Stimulated activated CD4-positive, alpha-beta T cell treated with anti-CD3 and anti-CD28 coated beads, TNF-alpha, amount 100 ng/mL, for 1 hour (primary cell): ENCODE measurements at places on chromosomes 16 and 17.

DNA sequence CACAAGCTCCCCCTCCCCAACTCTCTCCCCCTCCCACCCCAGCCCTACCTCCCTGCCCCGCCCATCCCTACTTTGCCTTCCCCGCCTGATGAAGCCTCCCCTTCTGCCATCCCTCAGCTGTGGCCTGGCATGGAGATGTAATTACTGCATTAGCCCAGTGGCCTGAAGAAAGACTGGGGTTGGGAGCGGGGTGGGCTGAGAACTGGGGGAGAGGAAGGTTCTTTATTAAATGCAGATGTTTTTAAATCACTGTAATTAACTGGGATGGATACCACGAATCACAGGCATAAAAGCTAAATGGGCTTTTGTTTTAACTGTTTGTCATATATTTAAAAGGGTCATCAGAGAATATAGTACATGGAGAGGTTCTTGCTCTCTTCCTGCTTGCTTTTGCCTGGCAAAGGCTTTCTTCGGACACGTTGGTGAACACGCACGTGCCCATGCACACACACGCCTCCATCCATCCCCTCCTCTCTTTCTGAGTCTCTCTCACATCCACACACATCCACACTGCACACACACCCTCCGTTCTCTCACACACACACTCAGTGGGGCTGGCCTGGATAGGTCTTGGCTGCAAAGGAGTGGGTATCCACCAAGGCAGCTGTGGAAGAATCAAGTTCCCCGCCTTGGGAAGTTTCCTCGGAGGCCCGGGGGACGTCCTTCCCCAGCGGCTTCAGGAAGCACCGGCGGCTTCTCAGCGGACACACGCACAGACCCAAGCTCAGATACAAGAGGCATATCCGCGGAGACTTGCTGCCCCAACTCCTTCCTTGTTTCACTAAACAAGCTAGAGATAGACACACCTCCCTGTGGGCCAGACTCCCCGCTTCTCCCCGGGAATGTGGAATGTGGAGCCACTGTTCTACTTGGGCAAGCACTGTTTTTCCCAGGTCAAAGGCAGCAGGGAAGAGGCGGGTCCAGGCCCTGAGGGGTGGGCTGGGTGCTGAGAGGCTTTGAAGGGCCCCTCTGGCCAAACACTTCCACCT, 27.4 kb upstream of the TNRC6C start:
- no peak for DNase-seq

DNA sequence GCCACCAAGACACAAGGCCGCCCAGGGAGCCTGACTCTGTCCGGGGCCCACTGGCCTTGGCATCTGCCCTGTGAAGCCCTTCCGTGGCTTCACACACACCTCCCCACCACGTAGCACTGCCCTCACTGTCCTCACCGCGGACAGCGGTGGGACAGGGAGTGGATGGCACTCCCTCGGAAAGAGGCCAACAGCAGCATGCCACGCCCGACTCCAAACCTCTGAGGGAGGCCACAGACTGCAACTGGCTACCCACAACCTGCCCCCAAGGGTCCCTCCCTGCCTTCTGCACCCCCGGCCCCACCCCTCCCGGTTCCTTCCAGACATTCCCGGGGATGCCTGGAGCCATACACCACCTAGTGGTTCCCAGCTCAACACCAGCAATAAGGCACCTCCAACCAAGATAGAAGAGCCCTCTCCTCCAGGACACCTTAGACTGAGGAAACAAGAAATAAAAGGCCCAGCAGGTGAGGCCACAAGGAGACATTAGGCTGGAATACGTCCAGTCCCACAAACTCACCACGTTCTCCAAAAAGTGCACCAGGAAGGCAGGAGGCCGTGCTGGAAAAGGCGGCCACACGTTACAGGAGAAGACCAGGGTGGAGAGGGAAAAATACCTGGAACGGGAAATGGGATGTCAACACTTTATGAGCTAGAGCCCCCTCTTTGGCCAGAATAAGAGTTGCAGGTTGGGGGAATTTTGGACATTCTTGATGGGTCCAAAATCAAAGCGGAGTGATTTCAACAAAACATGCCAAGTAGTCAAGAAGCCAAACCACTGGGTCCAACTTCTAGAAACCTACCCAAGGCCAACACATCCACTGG, 310.0 kb downstream of the SOX9 start:
- DNase-seq: no peak

- DNase-seq: no peak
Measured at GRCh38 chr17:63696381-63696961, 3.5 kb downstream of the LIMD2 start.

- no peak for DNase-seq
Measured at GRCh38 chr16:85716022-85716679, 27.4 kb upstream of the GINS2 start.

DNA sequence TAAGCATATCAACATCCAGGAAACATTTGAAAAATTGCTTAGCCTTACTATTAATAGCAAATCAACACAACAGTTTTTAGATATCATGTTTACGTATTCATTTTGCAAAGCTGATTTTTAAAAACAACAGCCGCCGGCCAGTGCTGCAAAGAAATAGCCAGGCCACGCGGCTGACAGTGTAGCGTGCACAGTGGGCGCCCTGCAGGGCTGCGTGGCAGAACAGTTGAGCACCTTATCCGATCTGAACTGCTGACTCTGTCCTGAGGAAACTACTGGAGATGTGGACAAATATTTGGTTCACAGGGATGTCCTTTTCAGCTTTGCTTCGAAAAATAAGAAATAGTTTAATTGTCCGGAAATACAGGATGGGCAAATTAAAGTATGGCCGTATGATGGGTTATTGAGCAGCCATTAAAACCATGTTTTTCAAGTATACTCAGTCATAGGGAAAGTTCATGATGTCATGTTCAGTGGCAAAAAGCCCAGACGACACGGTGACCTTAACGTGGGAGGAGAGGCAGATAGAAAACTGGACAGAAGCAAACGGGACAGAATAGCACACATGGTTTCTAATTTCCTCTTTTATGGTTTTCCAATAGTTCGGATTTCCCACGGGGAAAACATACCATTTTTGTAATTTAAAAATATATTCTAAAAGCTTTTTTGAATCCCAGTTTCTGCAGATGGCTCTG, 52.4 kb upstream of the ENDOV start:
- DNase-seq: no peak

DNA sequence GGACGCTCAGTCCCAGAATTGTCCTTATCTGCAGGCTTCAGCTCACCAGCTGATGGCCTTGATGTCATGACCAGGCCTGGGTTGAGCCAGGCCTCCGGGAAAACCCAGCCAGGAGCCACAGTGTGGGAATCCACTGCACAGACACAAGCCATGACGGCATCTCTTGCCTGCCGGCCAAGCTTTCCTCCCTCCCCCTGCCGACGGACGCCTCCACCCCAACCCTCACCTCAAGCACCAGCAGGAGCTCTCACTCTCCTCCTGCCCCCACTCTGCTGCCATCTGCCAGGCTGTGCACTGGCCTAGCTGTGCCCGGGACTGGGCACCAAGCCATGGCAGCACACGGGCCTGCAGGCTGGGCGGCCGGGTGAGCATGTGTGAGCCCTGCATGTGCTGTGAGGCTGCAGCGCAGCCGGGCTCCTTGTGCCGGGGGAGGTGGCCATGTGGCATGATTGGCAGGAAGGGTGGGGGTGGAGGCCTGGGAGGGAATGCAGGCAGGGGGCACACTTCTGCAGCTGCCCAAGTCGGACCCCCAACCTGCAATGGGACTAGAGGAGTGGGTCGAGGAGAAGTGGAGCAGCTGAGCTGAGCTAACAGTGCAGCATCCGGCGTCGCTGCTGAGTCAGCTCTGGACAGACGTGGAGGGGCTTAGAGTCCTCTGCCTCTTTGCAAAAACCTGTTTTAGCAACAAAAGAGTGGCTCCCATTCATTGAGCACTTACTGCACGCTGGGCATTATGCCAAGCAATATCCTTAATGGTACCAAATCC, 268.5 kb downstream of the CBLN1 start:
- no peak for DNase-seq

DNA sequence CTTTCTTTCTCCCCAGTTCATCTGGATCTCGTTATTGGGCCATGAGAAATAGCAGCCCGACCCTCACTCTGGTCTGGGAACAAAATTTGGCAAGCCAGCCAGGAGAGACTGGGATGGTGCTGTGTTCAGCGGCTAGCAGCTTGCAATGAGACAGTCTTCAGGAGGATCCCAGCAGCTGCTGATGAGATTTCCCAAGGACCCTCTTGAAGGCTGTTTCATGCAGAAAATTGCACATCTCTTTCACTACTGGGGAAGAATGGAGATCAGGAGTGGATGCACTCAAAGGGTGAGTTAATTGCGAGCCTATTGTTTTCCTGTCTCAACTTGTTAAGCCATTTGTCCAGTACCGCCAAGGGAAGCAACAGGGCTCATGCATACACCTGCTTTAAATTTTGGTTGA, 5.5 kb upstream of the COIL start:
- DNase-seq: no peak

- DNase-seq: no peak
Measured at GRCh38 chr16:5349101-5349500, 251.5 kb upstream of the EEF2KMT start.

- no peak for DNase-seq
Measured at GRCh38 chr16:59899940-59900339, 1165.8 kb upstream of the GOT2 start.

- DNase-seq: no peak
Measured at GRCh38 chr17:9283909-9284308, 262.6 kb downstream of the NTN1 start.

DNA sequence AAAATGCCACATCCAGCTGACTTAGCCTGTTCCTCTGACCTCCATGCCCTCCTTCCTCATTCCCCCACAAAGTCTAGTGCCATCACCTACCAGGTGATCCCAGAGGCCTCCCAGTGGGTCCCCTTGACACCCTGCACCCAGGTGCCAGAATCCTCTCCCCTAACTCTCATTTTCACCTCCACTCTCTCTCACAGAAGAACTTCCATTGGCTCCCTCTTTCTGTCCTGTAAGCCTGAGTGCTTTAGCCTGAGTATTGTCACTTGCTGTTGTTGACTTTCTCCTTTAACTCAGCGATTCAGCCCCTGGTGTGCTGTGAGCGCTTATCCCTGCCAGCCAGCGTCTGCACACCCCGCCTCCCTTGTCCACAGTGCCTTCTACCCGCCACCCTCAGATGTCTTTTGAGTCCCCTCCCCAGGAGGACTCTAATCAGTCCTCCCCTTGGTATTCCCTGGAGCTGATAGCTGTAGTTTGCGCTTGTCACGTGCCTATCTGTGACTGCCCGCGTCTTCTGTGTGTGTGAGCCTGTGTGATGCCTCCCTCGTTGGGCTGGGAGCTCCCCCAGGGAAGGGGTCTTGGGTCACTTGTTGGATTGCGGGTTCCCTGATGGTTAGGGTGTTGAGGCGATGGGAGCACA, 31.9 kb downstream of the ARHGAP23 start:
- DNase-seq: no peak

DNA sequence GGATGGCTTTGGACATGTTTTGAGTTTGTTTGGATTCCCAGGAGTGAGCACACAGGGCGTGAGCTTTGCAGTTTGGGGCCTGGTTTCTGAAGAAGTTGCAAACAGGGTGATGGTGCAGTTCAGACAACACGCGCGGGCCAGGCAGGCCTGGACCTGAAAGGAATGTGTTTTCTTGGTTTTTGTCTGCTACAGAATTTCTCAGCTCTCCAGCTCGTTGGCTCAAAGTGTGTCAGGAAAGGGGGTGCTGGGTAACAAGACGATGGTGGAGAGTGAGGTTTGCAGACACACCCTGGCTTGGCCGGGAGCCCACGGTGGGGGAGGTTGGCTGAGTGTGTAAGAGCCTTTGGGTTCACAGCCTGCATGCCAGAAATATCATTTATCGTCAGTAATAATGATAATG, 82.3 kb downstream of the CMIP start:
- no peak for DNase-seq

DNA sequence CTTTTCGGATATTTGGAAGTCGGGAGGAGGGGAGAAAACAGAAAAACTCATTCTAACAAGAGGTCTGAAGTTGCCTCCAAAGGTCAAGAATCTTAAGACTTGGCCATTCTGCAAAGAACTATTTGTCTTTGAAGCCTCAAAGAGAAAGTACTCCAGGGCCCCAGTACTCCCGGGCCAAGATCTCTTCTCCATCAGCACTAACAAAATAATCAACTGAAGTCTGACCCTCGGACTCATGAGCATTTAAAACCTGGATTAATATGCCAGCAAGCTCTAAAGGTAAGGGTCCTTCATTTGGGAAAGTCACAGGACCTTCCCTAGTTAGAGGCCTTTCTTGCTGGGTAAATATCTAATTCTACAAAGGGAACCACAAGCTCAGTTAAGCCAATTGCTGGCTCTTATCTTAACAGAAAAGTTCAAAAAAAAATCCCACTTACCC, 4.5 kb downstream of the AXIN2 start:
- no peak for DNase-seq

DNA sequence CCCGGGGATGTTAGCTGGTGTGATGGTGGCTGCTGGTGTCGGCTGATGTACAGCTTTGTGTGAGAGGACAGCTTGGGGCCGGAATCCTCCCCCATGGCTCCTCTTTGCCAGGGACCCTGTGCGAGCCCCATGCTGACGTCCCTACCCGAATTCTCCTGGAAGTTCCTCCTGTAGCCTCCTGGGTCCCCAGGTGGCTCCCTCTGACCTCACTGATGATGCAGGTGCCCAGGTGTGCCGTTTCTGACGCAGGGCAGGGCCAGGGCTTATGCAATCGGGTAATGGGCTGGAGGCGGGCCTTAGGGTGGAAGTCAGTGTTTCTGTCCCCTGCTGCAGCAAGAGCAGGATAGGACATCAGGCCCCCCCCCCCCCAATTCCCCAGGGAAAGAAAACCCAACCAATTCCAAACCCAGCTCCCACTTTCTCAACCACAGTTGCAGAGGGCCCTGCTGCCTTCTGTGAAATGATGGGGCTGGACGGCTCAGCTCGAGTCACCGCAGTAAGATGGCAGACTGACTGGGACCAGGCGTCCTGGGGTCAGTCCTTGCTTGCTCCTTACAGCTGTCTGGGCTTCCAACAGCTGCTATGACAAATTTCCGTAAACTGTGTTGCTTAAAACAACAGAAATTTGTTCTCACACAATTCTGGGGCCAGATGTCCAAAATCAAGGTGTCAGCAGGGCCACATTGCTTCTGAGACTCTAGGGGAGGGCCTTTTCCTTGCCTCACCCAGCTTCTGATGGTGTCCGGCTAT, 139.0 kb upstream of the PLCG2 start:
- no peak for DNase-seq

GRCh38 chr17:57485916-57486881, 229.9 kb downstream of the MSI2 start:
- DNase-seq: no peak

GRCh38 chr17:6196355-6196754, 126.2 kb downstream of the WSCD1 start:
- no peak for DNase-seq

GRCh38 chr17:52419229-52419641, 260.7 kb upstream of the CA10 start:
- DNase-seq: no peak

- DNase-seq: no peak
Measured at GRCh38 chr16:84544031-84544773, 39.7 kb upstream of the MEAK7 start.
